GM12891 (cell line): ENCODE measurements at places on chromosomes 7 and 10.

GRCh38 chr10:130078120-130078519 lies 32.5 kb downstream of the C10orf143 start:
- DNase-seq: no peak

DNA sequence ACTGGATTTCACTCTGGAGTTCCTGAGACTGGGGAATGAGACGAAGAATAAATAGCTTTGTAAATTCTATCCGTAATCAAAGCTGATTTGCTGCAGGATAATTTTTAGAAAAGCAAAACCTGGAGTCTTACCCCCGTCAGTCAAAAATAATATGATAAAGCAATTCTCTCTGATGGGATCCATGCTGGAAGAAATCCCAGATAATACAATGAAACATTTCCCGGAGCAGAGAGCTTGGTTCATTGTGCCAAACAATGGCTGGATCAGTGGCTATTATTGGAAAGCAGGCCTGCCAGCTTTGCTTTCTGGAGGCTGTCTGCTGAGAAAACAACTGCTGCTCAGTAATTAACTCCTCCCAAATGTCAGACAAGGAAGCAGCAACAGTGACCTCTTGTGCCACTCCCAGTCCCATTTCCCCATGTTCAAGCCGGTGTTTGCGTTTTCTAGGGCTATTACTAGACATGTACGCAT lies 609.4 kb upstream of the PCDH15 start:
- no peak for DNase-seq

DNA sequence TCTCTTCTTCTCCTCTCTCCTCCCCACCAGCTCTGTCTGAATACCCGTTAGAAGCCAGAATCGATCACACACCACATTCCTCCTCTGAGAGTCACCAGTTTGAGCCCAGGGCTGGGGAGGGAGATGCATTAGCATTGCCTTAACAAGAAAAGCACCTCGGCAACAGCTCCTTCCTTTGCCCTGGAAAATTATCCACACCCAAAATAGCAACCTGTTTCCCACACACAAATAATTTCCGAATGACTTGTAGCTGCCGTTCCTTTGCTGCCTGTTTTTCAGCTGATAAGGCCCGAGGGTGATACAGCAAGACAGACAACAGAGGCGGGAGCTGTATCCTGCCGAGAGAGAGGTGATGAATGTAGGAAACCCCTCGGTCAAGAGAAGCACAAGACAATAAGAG lies 91.3 kb downstream of the CPXM2 start:
- no peak for DNase-seq

DNA sequence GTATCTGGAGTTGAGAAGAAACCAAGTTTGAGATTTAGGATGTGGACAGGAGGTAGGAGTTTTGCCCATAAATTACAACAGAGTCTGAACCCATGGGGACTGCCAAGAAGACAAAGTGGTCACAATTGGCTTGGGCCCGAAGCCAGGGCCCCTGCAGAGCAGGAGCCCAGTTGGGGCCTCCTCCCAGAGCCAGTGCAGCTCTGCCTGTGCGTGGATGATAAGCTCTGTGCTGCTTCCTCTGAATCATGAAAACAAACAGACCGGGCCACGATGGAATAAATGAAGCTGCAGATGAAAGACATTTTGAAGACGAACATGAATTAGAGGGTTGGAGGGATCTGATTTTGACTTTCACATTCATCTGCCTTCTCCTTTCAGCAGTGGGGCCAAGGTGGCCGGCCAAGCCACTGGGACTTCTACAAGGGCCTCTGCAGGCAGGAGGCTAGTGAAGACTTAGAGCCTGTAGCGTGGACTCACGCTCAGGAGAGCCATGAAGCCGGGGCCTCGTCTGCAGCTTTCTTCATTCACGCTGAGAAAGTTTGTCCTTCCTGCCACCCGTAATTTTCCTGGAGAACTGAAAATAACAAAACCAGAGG lies 156.8 kb upstream of the LYZL1 start:
- no peak for DNase-seq

GRCh38 chr10:67112765-67113164 lies 186.9 kb downstream of the LRRTM3 start:
- no peak for DNase-seq

GRCh38 chr7:131745390-131746248 lies 189.2 kb upstream of the PODXL start:
- DNase-seq: no peak

DNA sequence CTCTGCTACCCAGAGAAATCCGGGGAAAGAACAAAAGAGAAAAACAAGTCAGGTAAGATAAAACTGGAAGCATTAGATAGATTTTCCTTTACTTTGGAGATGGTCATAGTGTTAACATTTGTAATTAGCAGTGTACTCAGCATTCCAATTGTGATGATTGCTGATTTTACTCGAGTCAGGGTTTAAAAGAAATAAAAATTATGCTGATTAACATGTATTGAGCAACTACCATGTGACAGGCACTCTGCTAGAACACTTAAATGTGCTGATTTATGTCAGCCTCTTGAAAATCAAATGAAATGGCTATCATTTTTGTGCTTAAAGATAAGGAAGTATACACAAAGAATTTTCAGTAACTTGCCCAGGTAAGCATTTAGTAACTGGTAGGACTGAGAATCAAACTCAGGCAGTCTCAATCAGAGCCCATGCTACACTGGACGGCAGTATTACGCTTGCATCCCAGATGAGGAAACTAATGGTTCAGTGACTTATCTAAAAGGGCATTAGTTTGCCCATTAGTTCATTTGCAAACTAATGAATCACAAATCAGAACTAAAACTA lies 735.1 kb upstream of the SORCS1 start:
- no peak for DNase-seq

DNA sequence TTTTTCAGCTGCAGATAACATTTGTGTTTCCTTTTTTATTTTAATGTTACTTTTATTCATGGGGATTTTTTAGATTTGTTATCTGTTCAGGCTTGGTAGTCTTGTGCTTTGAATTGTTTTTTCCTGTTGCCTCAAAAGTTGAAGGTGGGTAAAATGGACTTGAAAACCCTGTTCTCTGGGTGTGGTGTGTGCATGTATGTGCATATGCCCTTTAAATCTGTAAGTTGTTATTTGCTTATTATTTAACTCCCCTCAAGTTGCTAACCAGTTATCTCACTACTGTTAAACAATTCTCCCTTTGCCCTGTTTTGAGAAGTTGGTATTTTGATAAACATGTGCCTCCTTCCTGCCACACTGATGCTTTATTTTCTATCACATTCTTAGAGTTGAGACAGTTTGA lies 30.6 kb downstream of the TSPAN14 start:
- no peak for DNase-seq
